ENCODE measurements at places on chromosomes 5 and 9. TPM values are rescaled to one million over a fixed set of nuclear protein-coding genes. Genes with fewer than 3 reads are reported as not detected.

RLN2 gene
- not detected for total RNA-seq

PDE6A gene
- total RNA-seq = 0.05 TPM

SLC36A3 gene
- not detected for total RNA-seq

PTPRD gene
- 13.3 TPM for total RNA-seq

IER5L gene
- total RNA-seq = 4.6 TPM

LRRC14B gene
- 74.9 TPM for total RNA-seq

FRRS1L gene
- 1.8 TPM for total RNA-seq

DNA sequence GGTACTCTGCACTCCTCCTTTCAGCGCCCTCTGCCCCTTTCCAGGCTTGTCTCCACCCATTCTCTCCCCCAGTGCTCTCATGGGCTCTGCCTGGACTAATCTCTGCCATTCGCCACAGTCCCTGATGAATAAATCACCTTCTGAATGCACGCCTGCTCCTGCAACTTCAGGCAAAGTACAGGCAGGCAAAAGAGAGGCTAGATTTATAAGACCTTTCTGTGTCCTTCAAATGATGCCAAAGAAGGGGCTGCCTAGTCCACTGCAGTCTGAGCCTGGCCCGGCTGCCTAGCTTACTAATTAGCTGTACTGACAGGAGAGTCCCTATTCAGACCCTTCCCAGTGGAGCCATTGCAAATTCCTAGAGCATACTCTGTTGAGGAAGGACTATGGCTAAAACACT is 7.4 kb downstream of the FGF1 start:
- DNase-seq = peak; percentile 23

DNA sequence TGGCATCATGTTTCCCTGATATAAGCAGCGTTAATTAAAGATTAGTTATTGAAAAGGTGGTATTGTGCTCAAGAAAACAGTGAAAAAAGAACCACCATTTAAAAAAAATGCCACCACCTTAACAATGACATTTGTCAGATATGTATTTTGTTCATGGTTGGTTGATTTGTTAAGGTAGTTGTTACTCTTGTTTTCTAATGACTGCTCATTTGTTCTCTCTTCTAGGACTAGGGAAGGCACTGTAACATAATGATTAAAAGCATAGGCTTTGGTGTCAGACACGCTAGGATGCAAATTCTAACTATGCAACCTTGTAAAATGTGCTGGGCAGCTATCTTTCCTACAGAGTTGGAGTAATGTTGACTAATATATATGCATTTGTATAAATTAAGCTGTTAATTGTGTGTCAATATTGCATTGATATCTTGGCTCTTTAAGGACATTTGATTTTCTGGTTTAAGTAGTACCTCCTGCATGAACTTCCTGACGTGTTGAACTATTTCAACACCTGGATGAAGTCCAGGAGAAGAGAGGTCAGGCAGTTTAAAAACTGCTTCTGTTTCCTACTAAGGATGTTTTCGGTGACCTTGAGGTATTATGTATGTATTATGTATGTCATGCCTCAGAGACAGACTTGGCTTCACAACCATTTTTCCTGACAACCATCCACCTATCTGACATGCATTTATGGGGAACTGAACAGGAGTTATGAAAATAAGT is 77.8 kb downstream of the MUSK start:
- DNase-seq = no peak

DNA sequence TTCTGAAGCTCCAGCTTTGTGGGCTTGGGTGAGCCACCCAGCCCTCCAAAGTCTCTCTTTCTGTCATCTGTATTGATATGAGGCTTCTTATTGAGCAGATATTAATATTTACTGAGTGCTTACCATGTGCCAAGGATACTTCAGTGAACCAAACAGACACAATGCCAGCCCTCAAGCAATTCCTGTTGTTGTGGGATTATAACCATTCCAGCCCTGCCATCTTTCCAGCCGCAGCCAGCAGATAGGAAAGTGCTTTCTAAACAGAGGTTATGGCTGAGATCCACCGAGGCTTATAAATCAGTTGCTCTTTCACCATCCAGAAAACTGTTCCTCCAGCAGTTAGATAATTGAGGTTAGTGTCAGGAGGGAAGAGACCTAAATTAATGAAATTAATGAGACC is 137.7 kb upstream of the ALDH1B1 start:
- DNase-seq = no peak

- peak; percentile 72 for DNase-seq
Measured at GRCh38 chr5:68007451-68007850, 208.1 kb upstream of the PIK3R1 start.

DNA sequence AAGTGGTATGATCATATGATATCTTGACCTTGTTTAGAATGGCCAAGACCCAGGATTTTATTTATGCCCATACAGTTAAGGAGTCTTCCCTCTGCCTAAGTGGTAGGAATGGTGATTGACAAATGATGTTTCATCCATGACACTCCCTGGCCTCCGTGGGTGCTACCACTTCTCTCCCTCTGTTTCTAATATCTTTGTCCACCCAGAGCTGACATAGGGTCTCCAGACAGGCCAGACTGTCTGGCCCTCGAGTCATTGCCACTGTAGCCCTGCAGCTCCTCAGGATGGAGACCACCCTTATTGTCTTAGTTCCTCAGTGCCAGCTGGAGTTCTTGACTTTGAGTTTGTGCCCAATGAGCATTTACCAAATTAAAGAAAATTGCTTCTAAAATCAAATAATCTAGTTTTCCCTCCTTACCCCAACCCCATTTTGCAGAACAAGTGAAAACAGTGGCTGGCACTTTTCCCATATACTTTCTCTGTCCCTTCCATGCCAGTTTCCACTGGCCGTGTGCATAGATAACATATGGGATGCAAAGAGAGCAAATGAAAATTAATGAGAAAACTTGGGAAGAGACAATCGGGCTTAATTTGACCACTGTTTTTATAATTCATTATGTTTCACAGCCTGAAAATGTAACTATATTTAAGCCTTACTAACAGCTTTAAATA is 235.7 kb downstream of the NSG2 start:
- no peak for DNase-seq

DNA sequence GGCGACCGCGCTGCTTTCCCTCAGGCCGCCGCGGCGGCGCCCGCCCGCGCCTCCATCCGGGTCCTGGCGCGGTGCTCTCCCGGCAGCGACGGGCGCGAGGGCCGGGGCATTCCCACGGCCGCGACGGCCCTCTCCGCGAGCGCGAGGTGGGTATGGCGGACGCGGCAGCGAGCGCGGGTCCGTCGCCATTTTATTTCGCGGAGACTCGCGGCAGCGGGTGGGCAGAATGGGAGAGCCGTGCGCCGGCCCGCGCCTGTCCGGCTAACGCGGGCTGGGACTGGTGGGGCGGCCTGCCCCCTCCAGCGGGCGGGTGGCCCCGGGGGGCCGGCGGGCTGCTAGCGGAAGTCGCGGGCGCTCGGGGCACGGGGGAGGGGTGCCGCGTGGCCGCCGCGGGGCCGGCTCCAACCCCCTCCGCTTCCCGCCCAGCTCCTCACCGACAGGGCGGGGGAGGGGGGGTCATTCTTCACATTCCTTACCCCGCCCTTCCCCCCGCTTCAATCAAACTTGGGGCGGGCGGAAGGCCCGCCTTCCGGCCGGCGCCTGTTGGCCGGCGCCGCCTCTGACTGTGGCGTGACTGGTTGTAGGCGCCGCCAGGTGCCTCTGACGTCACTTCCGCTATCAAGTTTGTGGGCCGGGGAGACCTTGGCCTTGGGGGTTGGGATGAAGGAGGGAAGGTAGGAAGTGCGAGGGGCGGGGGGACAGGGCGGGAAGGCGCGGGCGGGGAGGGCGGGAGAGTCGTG is 82.1 kb downstream of the PTPDC1 start:
- DNase-seq = peak; percentile 98

GRCh38 chr5:138054847-138055558 is 22.1 kb upstream of the FAM13B start:
- no peak for DNase-seq

DNA sequence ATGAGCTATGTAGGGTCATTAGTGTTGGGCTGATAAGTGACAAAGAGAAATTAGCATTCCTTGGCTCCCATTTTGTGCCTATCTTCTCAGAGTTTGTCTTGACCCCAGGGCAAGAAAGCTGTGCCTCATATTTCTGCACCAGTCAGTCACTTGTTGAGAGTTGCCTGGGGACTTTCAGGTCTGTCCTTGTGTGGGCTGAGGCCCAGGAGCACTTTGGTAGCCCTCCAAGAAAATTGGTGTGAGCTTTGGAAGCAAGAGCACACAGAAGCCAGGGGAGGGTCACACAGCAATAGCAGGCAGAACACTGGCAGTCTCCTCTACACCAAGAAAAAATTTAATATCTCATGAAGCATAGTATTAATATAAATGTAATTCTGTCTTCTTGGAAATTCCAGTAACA is 239.9 kb downstream of the NPR3 start:
- DNase-seq = no peak

DNA sequence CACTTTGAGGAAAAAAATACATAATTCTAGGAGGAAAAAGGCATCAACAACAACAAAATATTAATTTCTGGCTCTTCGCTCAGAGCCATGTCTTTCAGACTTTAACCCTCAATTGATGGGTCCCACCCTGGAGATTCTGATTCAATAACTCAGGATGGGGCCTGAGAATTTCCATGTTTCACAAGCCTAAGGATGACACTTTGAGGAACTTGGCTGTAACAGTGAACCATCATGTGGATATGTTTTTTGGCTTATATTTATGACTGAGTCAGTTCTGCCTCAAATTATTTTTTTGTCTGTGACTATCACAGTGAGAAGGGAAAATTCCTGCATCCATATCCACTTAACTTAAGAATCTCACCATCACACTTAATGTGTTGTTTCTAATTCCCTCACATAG is 504.6 kb downstream of the RASEF start:
- no peak for DNase-seq

GRCh38 chr9:4113711-4114110 is 186.2 kb downstream of the GLIS3 start:
- DNase-seq = no peak

DNA sequence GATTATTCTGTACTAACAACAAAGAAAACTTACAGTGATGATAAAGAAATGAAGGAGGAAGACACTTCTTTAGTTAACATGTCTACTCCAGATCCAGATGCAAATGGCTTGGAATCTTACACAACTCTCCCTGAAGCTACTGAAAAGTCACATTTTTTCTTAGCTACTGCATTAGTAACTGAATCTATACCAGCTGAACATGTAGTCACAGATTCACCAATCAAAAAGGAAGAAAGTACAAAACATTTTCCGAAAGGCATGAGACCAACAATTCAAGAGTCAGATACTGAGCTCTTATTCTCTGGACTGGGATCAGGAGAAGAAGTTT is 67.9 kb downstream of the VCAN start:
- DNase-seq = no peak

- no peak for DNase-seq
Measured at GRCh38 chr5:56012281-56012963, 17.7 kb upstream of the IL6ST start.

DNA sequence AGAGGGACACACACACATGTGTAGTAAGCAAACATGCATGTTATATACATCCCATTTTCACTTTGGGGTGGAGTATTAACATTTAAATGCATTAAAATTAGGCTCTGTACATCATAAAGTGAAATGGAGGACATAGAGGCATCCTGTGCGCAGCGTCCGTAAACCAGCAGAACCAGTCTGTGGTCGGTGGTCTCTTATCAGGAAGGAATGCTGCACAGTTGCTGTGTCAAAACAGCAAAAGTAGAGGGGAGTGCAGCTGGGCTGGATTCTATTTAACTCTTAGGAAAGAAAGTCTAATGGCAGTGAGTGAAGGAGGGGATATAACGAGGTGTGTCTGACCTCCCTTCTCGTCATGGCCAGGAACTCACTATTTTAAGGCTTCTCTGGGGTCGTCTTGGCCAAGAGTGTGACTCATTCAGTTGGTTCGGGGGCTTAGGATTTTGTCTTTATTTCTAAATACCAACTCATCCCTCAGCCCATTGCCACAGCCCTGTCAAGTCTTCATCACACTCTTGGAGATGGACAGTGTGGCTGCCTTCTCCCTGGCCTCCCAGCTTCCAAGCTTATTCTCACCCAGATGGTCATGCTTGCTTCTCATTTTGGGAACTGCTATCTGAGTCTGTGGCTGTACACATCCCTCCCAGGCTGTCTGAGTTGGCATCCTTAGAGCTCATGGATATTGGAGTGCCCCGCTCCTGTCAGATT is 20.1 kb upstream of the CXCL14 start:
- no peak for DNase-seq

Measured in Right ventricle myocardium inferior (tissue), 1 donor.